ENCODE measurements at places on chromosomes 12 and 14. TPM values are rescaled to one million over a fixed set of nuclear protein-coding genes. Genes with fewer than 3 reads are reported as not detected.

DNA sequence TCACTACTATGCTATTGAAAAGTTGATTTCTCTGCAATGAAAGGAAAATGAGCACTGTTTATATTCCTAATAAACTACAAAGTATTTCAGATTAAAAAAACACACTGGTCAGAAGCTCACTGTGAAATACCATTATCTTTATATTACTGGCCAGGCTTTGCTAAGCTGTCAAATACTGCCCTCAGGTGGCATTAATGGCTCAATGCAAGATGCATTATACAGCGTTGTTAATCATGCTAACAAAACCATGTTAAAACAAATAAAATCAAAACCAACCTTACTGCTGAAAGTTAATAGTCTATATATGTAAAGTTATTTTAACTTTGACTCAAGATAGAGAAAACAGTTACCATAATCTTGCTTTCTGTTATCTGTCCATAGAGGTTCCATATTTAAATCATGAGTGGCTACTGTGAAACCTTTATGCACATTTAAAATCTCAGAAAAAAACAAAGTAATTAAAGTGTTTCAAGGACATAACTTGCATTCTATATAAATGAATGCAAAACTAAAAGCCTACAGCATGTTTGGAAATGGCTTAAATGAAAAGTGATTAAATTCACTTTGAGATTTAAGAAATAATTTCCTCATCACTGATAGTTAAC is 121.7 kb downstream of the RALGAPA1 start:
- H3K27me3 ChIP-seq, result no peaks in the 10 kb centered on the region
- no peak overlapping the region for H3K4me3 ChIP-seq
- peaks cover 14% of the 10 kb centered on the region for H3K36me3 ChIP-seq
- no peak overlapping the region for H3K27ac ChIP-seq
- DNase-seq, result no peak
- H3K4me1 ChIP-seq, result no peaks in the 10 kb centered on the region

DNA sequence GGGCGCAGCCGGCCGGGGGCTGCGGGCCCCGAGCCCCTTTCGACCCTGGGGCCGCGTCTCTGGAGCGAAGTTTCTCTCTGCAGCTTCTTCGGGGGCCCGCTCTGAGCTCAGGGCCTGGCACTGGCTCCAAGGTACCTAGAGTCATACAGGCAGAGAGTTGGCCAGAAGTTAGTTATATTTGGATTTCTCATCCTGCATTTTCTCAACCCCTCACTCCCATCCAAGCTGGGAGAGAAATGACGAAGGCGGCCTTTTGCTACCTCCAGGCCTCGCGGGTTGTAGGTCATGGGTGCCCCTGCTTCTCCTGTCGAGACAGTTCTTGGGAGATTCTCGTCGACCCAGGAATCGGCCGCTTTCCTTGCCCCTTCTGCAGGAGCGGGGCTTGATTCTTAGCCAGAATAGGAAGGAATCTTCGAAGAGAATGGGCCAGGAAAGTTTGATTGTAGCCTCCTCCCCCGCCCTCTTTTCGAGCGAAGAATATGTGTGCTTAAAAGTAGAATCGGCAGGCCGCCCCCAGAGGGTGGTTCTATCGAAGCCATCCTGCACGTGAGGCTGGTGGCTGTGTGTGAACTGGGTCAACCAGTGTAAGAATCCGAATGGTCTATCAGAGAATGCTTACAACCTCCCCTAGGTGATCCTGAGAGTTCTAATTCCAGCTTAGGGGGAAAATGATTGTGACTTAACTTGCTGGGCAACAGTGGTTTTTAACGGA is 785 bp downstream of the MLEC start:
- peak overlapping the region; percentile 87 for H3K4me3 ChIP-seq
- H3K4me1 ChIP-seq, result peaks cover 61% of the 10 kb centered on the region
- no peaks in the 10 kb centered on the region for H3K27me3 ChIP-seq
- no peaks in the 10 kb centered on the region for H3K36me3 ChIP-seq
- DNase-seq, result no peak

- no peak overlapping the region for H3K4me3 ChIP-seq
- DNase-seq, result no peak
- H3K27ac ChIP-seq, result no peak overlapping the region
Measured at GRCh38 chr14:32226056-32226455, 23.0 kb upstream of the RNU6-8 start.

GRCh38 chr14:105845725-105846309 is 319.4 kb downstream of the TMEM121 start:
- DNase-seq, result no peak
- no peaks in the 10 kb centered on the region for H3K4me1 ChIP-seq
- no peaks in the 10 kb centered on the region for H3K36me3 ChIP-seq

DNA sequence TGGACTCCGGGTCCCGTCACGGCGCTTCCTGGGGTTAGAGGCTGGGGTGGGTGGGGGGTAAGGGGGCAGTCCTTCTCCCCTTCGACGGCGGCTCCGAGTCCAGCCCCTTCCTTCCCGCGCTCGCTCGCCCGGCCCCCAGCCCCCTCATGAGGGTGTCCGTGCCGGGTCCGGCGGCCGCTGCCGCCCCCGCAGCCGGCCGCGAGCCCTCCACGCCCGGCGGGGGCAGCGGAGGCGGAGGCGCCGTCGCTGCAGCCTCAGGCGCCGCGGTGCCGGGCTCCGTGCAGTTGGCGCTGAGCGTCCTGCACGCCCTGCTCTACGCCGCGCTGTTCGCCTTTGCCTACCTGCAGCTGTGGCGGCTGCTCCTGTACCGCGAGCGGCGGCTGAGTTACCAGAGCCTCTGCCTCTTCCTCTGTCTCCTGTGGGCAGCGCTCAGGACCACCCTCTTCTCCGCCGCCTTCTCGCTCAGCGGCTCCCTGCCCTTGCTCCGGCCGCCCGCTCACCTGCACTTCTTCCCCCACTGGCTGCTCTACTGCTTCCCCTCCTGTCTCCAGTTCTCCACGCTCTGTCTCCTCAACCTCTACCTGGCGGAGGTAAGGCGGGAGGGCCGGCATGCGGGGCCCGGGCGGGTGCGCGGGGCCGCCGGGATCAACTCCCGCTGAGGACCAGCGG is 500 bp downstream of the GPR137C start:
- no peaks in the 10 kb centered on the region for H3K27me3 ChIP-seq
- H3K4me3 ChIP-seq, result peak overlapping the region; percentile 74
- H3K4me1 ChIP-seq, result peaks cover 15% of the 10 kb centered on the region
- DNase-seq, result no peak

DNA sequence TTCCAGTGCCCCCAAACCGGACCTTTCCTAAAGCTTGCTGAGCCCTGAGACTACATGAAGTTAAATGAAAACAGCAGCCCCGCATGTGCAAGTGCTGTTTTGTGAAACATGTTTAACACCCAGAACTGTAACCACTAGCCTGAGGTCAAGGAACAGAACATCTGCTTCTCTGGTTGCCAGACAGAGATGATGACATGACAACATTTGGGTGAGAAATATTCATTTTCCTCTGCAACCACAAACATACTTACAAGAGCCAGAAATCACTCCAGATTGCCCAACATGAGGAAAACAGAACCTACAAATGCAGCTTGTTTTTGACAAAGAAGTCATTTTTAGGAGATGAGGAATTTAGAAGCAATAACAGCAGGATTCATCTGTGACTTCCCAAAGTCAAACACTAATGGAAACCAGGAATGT is 110.4 kb downstream of the BCAT1 start:
- no peaks in the 10 kb centered on the region for H3K27me3 ChIP-seq
- H3K4me1 ChIP-seq, result peaks cover 23% of the 10 kb centered on the region
- no peaks in the 10 kb centered on the region for H3K36me3 ChIP-seq

- H3K27ac ChIP-seq, result no peak overlapping the region
- H3K27me3 ChIP-seq, result no peaks in the 10 kb centered on the region
- no peaks in the 10 kb centered on the region for H3K4me1 ChIP-seq
- DNase-seq, result no peak
Measured at GRCh38 chr14:54645639-54646038, 78.7 kb downstream of the SAMD4A start.

DNA sequence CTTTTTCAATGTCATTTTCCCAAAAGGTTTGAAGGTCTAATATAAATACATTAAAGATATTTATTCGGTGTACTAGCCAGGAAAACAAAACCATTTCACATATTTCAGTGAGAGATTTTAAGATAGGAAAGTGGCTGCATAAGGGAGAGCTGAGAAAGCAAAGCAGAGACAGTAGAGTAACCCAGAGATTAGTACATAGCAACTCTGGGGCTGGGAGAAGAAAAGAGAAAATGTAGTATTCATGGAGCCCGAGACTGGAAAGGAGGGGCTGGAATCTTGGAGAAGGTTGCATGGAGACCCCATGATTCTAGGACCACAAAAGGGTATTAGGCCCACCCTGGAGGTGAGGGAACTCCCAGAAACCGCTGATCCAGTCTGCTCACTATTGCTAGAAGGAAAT is 236.9 kb downstream of the PAWR start:
- H3K27me3 ChIP-seq, result no peaks in the 10 kb centered on the region
- no peak overlapping the region for H3K27ac ChIP-seq
- no peaks in the 10 kb centered on the region for H3K36me3 ChIP-seq
- H3K4me3 ChIP-seq, result no peak overlapping the region

DNA sequence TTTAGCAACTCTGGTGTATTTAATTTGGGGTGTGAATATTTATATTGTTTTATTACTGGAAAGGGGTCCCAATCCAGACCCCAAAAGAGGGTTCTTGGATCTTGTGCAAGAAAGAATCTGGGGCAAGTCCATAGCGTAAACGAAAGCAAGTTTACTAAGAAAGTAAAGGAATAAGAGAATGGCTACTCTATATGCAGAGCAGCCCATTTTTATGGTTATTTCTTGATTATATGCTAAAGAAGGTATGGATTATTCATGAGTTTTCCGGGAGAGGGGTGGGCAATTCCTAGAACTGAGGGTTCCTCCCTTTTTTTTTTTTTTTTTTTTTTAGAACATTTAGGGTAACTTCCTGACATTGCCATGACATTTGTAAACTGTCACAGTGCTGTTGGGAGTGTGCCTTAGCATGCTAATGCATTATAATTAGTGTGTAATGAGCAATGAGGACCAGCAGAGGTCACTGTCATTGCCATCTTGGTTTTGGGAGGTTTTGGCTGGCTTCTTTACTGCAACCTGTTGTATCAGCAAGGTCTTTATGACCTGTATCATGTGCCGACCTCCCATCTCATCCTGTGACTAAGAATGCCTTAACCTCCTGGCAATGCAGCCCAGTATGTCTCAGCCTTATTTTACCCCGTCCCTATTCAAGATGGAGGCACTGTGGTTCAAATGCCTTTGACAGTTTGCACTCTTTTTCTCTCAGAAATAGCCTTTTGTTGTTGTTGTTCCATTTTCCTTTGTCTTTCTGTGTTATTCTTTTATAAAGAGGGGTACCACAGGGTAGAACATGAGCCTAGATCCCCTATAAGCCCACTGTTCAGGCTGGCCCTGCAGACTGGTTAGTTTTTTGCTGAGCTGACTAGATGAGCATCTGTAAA is 75.5 kb upstream of the DCD start:
- DNase-seq, result no peak
- H3K4me1 ChIP-seq, result no peaks in the 10 kb centered on the region
- H3K36me3 ChIP-seq, result no peaks in the 10 kb centered on the region
- no peaks in the 10 kb centered on the region for H3K27me3 ChIP-seq
- H3K4me3 ChIP-seq, result no peak overlapping the region
- no peak overlapping the region for H3K27ac ChIP-seq

- no peak overlapping the region for H3K27ac ChIP-seq
- DNase-seq, result no peak
- H3K4me1 ChIP-seq, result peaks cover 40% of the 10 kb centered on the region
- H3K27me3 ChIP-seq, result no peaks in the 10 kb centered on the region
- no peak overlapping the region for H3K4me3 ChIP-seq
- H3K36me3 ChIP-seq, result no peaks in the 10 kb centered on the region
Measured at GRCh38 chr12:101941306-101942249, 64.2 kb downstream of the DRAM1 start.

DNA sequence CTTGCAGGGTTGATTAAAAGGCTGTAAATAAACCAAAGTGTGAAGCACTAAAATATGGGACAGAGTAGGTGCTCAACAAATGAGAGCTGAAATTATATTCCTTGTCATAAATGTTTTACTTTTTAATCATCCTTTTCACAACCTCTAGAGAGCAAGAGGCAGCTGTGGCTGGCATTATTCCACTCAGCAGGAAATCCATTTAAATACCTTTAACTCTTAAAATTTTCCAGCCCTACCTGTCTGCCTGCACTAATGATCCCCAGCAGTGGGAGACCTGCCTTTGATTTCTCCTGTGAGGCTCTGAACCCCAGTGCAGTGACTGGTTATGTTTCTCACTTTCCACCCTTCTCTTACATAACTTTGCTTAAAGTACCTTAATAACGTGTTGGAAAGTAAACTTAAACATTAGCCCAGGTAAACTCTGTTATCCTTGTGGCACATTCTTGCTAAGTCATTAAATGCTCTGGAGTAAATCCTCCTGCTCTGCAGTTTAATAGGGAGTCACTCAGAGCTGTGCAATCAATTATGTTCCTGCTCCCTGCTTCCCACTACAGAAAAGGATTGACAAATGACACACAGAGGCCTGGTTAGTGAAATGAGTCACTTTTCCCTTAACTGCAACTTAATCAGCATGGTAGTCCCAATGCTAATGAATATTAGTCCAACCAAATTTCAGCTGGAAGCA is 755.7 kb upstream of the USP15 start:
- H3K4me1 ChIP-seq, result no peaks in the 10 kb centered on the region
- H3K27ac ChIP-seq, result no peak overlapping the region
- no peaks in the 10 kb centered on the region for H3K27me3 ChIP-seq
- no peak for DNase-seq

DNA sequence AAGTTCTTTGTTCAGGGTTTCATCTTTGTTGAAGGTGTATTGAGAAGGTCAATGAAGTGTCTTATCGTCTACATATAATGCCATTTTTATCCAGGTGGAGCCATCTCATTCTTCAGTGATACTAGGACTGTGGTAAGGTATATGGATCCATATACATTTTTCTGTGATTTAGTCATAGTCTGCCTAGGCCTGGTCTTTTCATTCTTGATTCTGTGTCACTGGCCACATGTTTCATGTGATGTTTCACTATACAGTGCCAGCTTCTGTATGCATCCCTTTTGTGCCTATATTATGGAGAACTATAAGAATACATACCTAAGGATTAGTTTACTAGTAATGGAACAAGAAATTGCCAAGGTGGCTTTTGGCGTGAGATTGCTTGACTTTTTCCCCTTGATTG is 40.5 kb downstream of the VEZT start:
- peaks cover 25% of the 10 kb centered on the region for H3K4me1 ChIP-seq
- H3K27me3 ChIP-seq, result no peaks in the 10 kb centered on the region
- no peak overlapping the region for H3K4me3 ChIP-seq
- H3K27ac ChIP-seq, result no peak overlapping the region
- DNase-seq, result no peak

- H3K27ac ChIP-seq, result no peak overlapping the region
- H3K4me1 ChIP-seq, result no peaks in the 10 kb centered on the region
- no peak for DNase-seq
- no peaks in the 10 kb centered on the region for H3K36me3 ChIP-seq
- H3K27me3 ChIP-seq, result no peaks in the 10 kb centered on the region
Measured at GRCh38 chr12:91202390-91202789, 19.8 kb upstream of the DCN start.

- peaks cover 32% of the 10 kb centered on the region for H3K4me1 ChIP-seq
- no peaks in the 10 kb centered on the region for H3K36me3 ChIP-seq
- no peak overlapping the region for H3K4me3 ChIP-seq
- H3K27ac ChIP-seq, result peak overlapping the region; percentile 84
- H3K27me3 ChIP-seq, result no peaks in the 10 kb centered on the region
Measured at GRCh38 chr12:13163868-13164635, 32.5 kb upstream of the EMP1 start.

Gene TSPAN11
- total RNA-seq, result 0.97 TPM

Gene SLC2A13
- total RNA-seq, result 3.8 TPM

Gene CEP170B
- total RNA-seq, result 41.0 TPM

Gene KIF5A
- 0.19 TPM for total RNA-seq
